ENCODE measurements at places on chromosomes 11 and 22. TPM values are rescaled to one million over a fixed set of nuclear protein-coding genes. Genes with fewer than 3 reads are reported as not detected.
A peak's percentile ranks its signal among the peaks of the same experiment; 100 is the strongest.

Gene SLC25A18
- 6.4 TPM for total RNA-seq

Gene OR51B5
- total RNA-seq = 0.47 TPM

DNA sequence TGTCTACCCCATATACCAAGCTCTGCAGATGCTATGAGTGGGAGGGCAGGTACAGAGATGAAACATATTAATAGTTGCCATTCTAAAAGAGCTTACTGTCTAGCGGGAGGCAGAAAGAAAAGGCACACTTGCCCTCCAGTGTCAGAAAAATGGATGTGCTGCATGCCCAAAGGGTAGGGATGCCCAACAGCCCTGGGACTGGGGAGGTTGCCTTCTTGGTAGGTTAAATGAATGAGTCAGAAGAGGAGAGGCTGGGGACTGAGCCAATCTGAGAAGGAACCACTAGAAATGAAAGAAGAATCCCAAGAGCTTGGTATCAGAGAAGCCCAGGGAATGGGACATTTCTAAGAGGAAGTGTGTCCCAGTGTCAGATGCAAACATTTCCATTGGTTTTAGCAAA lies 1.2 kb downstream of the BIRC3 start:
- DNase-seq = no peak

- DNase-seq = no peak
Observed at GRCh38 chr11:120863359-120863758, 160.5 kb upstream of the TBCEL start.

DNA sequence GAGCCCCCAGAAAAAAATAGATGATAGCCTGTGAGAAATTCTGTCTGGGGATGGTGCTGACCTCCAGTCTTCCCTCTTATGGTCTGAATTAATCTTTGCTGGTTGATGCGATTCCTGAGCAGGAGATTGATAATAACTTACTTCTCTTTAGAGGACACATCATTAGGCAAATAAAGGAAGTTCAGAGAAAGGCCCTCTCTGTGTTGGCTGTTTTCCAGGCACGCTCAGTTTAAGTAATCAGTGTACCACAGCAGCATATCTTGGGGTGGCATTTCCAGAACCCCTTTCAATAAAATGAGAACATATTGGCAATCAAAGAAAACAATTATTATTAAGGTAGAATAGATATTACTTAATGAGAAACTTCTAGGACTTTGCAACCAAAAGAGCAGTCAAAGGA lies 1129.3 kb upstream of the RAG2 start:
- DNase-seq = no peak

- DNase-seq = peak; percentile 5
Observed at GRCh38 chr22:31680861-31681341, 18.9 kb upstream of the PISD start.

- DNase-seq = no peak
Observed at GRCh38 chr11:126492331-126493082, 137.0 kb downstream of the ST3GAL4 start.

DNA sequence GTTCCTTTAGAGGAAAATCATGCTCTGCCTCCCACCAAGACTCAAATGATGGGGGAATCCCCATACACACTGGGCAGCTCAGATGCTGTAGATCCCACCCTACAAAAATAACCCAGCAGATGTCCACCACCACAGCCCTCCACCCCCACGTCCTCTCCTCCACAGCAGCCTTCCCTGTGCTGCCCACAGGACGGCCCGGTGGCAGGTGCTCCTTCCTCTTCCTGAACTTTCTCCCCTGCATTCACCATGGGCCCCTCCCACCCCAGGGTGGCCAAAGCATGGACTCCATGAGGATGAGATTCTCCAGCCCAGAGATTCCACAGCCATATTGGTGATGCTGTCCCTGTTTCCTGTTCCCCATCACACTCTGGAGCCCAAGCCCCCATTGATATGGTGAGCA lies 368.3 kb downstream of the CADM1 start:
- DNase-seq = no peak

Gene MPZL3
- total RNA-seq = 1.6 TPM

Data from occipital lobe (tissue), 3 donors.